Fibroblast of skin of back (primary cell): ENCODE measurements at places on chromosomes 1 and 21.

DNA sequence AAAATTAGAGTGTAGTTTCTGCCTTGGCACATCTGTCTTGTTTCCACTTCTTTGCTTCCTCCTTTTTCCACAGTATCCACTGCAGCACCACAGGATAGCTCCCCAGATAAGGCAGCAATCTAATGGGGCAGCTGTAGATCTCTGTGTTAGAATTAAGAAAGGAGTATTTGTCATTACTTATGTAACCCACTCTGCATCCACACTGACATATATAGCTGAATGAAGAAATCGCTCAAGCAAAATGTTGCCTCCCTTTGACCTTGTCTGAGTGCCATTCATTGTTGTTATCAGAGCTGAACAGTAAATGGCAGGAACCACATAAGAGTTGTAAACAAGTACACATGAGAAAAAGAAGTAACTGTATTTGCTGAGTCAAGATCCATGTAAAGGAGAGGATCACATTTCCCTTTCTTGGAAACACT, 45.9 kb upstream of the DPH5 start:
- no peak for DNase-seq

DNA sequence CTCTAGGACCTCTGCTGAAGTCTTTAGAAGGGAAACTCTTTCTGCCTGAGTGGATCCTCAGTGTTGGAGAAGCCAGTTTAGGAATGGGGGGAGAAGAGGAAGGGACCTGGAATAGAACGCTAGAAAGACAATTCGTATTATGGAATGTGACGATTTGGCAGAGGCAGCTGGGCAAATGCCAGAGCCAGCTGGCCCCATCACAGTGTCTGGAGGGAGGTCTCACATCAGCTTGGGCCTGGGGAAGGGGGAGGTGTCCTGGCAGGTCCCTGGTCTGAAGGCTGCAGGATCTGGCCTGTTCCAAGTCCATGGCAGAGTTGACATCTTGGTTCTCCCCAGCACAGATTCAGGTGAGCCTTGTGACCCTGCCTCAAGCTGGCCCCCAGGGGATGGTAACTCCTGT, 11.3 kb downstream of the TMCC2 start:
- DNase-seq, result no peak

GRCh38 chr21:45164838-45165237, 90.5 kb downstream of the ADARB1 start:
- DNase-seq, result no peak

DNA sequence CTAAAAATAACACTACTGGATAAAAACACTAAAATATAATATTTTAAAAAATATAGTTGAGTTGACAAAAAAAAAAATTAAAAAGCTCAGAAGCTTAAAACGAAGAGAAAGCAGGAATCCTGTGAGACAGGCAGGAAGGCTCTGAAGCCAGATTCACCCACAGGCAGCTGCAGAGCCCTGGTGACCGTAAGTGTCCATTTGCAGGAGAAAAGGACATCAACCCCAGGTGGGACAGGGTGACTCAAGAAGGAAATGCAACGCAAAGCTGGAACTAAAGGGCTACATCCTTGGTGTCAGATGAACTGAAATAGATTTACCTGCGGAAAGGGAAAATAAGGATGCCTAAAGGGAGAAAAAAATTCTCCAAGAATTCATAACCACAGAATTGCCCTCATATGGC, 46.8 kb downstream of the USP24 start:
- DNase-seq, result no peak

GRCh38 chr1:67835663-67836452, 2.6 kb upstream of the GNG12 start:
- DNase-seq, result no peak

- no peak for DNase-seq
These were observed 4.1 kb downstream of the EFHD2 start for GRCh38 chr1:15413563-15414444.

DNA sequence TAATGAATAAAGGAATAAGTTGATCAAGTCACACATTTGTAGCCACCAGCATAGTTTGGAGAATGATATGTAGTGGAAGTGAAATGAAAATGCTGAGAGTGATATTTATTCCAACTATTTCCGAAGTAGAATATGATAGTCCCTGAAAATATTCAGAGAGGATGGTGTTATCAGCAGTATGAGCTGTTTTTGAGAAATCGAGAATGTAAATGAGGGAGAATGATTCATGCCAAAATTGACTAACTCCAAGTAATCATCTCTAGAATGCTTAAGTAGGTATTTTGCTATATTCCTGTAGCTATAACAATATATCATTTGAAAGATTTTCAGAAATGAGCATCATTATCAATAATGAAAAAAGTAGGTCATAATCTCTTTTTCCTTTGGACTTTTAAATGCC, 178.9 kb downstream of the PDE4B start:
- no peak for DNase-seq

GRCh38 chr1:154698320-154699096, 90.5 kb upstream of the ADAR start:
- no peak for DNase-seq
